ENCODE measurements at places on chromosomes 2 and 18. TPM values are rescaled to one million over a fixed set of nuclear protein-coding genes. Genes with fewer than 3 reads are reported as not detected.

Gene OTX1
- total RNA-seq, result 4.6 TPM

- DNase-seq, result no peak
Observed at GRCh38 chr18:36108196-36108595, 20.9 kb downstream of the SLC39A6 start.

GRCh38 chr2:181374781-181375675 is 82.2 kb upstream of the ITGA4 start:
- DNase-seq, result no peak

DNA sequence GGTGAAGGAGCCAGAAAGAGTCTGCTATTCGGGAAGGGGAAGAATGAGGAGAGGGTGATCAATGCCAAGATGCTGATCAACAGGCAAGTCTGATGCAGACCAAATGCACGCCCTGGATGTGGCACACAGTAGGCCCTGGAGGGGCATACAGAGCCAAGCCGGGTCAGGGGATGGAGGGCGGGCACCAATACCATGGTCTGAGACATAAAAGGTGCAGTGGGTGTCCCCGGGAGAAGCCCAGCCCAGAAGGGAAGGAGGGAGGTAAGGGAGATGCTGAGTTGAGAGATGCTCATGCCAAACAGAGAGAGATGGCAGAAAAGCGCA is 66.6 kb upstream of the ID2 start:
- no peak for DNase-seq
